ENCODE measurements at places on chromosomes 6 and 20. TPM values are rescaled to one million over a fixed set of nuclear protein-coding genes. Genes with fewer than 3 reads are reported as not detected.

DNA sequence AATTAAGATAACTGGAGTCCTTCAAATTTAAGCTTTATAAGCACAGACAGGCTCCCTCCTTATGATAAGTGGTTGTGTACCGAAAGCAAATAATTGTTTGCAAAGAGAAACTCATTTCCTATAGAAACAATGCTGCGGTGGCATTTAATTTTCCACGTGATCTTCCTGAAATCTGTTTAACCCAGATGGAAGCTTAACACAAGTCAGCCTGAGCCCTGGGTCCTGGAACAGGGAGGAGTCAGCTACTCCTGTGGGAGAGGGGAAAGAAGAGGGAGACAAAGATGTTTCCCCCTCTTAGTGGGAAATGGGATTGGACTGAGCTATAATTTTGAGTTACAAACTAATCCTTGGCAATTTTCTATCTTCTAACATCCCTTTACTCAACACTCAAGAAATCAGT, 136.5 kb downstream of the ELOVL4 start:
- no peak for DNase-seq

GRCh38 chr6:106324726-106325335, 729 bp downstream of the ATG5 start:
- DNase-seq = peak; percentile 12

GRCh38 chr20:12599494-12599893, 409.3 kb upstream of the SPTLC3 start:
- no peak for DNase-seq

GRCh38 chr6:169618526-169619490, 83.0 kb downstream of the WDR27 start:
- DNase-seq = no peak

The ADGRG6 gene
- total RNA-seq = 78.2 TPM

Data from stomach (tissue), 19 donors.